ENCODE measurements at places on chromosomes 5 and 9.

- DNase-seq: no peak
Observed at GRCh38 chr5:126199467-126199866, 223.7 kb upstream of the GRAMD2B start.

GRCh38 chr5:35203403-35203802 lies 26.9 kb downstream of the PRLR start:
- no peak for DNase-seq

- no peak for DNase-seq
Observed at GRCh38 chr9:89137542-89138462, 40.8 kb downstream of the SHC3 start.

DNA sequence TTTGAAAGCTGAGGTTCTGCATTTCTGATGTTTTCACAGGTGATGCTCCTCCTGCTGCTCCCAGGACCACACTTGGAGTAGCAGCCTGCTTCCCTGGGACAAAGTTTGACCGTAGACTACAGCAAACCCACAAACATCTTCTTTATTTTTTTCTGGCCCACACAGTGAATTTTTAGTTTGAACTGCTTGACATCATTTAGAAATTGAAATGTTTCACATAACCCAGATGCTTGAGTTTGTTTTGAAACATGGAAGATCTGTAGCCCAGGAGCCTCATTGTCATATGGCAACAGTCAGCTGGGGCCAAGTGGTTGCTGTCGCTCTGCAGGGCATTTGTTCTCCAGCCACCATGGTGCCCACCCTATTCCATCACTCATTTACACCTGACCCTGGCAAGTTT lies 8.4 kb downstream of the SH3TC2 start:
- DNase-seq: no peak

GRCh38 chr9:78013934-78014333 lies 17.7 kb downstream of the GNAQ start:
- DNase-seq: no peak

GRCh38 chr5:53019320-53019719 lies 30.2 kb downstream of the ITGA2 start:
- DNase-seq: no peak

GRCh38 chr5:56327809-56328208 lies 94.7 kb upstream of the ANKRD55 start:
- no peak for DNase-seq

GRCh38 chr9:135045264-135045927 lies 42.1 kb upstream of the OLFM1 start:
- no peak for DNase-seq

DNA sequence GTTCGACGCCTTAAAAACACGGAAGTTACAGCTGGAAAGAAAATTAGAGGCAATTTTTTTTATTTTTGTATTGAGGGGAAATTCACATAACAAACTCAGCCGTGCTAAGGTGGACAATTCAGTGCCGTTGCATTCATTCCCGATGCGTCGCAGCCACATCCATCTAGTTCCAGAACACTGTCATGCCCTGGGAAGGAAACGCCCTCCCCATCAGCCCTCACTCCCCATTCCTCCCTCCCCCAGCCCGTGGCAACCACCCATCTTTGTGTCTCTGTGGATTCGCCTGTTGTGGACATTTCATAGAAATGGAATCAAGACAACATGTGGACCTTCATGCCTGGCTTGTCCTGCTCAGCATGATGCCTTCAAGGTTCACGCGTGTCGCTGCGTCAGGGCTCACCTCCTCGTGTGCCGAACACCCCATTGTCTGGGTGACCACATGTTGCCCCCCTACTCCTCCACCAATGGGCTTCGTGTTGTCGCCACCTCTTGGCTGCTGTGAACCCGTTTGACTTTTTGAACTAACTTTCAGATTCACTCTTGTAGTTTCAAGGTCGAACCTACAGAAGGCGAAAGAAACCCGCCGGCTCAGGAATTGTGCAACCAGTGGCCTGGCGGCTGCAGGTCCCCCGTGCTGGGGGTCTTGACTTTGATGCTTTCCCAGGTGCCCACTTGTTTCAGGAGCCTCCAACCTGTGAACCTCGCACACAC lies 17.4 kb upstream of the CAMSAP1 start:
- no peak for DNase-seq

DNA sequence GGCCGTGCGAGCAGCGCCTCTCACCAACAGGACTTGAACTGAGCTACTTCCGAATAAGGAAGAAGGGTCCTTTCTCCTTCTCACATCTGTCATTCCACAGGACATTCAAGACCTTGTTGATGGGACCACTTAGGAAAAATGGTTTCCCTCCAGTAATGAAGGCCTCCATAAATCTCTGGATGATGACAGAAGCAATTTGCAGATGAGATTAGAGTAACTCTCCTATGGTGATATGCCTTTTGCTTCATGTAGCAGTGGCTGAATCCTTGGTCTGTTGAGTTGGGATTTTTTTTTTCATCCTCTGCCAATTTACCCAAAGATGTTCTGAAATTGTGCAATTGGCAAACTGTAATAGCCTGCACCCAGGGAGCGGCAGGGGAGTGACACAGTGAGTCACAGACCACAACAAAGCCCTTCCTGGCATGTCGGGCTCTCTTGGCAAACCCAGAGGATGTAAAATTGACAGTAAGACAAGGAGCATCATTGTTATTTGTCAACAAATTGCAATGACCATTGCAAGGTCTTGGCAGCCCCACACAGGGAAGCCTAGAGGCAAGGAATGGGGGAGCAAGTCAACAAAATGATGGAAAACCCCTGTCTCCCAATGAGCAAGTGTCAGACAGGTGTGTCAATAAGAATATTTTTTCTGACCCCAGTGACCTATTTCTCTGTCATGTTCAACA lies 275.9 kb downstream of the ACTL7B start:
- DNase-seq: peak; percentile 72

GRCh38 chr5:53478411-53479044 lies 1.9 kb upstream of the FST start:
- DNase-seq: no peak

DNA sequence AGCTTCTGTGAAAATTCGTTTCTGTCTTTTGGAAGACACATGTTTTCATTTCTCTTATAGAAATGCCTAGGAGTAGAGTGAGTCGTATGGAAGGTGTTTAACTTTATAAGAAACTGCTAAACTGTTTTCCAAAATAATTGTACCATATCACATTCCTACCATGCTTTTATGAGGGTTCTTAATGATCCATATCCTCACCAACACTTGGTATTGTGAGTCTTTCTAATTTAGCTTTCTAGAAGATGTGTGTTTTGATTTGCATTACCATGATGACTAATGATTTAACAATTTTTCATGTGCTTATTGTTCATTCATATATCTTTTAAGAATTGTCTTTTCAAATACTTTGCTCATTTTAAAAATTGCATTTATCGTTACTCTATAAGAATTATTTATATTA lies 223.6 kb downstream of the COMMD10 start:
- DNase-seq: no peak

DNA sequence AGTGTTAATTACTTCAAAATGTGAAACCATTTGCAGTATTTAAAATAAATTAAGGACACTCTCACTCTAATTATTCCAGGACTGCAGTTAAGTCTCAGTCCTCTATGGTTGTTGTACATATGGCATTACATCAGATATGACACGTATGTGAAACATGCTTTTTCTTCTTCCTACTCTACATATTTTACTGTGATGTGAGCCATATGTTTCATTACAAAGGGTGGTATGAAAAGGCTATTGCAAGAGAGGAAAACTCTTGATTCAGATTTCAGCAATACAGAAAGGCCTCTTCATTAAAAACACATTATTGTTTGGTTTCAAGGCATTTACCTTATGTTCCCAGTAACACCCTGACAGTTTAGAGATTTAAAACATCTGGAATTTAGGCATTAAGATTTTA lies 964.5 kb upstream of the DMAC1 start:
- no peak for DNase-seq

- no peak for DNase-seq
Observed at GRCh38 chr5:63125392-63125791, 546.8 kb downstream of the LRRC70 start.

DNA sequence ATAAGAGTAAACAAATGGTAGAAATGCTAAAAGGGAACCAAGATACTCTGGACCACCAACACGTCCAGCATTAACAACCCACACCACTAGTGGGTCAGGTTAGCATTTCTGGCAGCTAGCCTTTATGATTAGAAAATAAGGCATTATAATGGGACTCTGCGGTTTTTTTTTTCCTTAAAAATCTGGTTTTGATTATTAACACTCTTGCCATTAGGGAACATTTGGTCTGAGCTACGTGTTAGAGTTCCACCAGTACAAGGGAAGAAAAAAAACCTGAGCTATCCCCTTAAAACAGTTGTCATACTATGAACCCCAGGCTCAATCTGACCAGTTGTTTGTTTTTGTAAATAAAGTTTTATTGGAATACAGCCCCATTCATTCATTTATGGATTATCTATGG lies 110.4 kb downstream of the NTRK2 start:
- no peak for DNase-seq

DNA sequence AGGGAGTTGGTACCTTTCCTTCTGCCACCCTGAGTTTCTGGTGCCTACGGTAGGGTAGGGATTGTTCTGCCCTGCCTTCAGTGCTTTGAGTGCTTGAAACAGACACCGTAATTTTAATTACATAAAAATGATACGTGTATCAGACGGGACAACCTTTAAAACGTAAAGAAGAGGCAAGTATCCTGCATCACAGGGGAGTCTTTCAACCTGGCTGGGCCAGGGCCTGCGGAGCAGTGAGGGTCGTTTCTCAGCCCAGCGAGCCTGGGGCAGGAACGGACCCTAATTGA lies 483 bp upstream of the DAB2IP start:
- DNase-seq: no peak

DNA sequence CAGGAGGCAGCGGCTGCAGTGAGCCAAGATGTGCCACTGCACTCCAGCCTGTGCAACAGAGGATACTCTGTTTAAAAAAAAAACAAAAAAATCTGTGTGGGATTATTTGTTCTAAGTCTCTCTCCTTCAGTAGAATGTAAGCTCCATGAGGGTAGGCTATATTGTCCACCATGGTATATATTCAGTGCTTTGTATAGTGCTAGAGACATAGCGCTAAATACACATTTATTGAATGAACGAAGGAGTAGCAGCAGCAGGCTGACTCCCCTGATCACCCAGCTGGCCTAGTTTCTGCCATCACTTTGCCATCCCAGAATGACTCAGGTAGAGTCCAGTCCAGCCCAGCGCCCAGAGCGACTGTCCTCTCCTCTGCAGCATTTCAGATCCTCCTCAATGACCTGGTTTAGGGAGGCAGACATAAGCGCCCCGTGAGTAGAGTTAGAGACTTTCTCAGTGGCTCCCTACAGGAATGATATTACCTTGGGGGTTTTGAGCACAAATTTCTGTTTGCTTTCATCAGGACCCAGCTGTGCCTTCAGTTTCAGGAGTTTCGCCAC lies 716 bp downstream of the HARS1 start:
- no peak for DNase-seq

DNA sequence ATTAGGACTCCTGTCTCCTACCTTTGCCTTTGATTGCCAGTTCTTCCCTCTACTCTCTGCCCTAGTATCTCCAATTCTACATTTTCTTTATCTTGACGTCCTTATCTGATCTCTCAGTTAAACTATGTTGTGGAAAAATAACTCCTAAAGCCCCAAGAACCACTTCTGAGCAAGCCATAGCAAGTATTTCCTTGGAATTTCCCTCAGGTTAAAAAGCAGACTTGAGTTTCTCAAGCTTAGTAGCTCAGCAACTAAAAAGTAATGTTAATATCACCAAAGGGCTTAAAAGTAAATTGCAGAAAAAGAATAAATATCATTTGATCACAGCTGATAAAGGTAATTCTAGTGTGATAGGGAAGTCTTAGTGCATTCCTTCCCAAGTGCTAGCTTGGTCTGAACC lies 13.2 kb upstream of the HSPB3 start:
- DNase-seq: no peak

DNA sequence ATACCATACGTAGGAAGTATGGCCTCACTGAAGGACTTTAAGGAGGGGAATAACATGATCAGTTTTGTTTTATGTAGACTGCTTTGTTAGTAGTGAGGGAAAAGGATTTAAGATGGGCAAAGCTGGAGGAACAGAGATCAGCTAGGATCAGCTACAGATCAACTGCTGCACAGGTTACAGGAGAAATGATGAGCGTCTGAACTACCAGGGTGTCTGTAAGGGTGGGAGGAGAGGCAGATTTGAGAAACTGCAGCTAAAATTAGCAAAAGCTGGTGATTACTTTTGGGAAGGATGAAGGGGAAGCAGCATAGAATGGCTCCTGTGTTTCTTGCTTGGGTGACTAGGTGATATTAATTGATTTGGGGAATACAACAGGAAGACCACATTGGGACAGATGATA lies 39.3 kb downstream of the VCP start:
- no peak for DNase-seq

DNA sequence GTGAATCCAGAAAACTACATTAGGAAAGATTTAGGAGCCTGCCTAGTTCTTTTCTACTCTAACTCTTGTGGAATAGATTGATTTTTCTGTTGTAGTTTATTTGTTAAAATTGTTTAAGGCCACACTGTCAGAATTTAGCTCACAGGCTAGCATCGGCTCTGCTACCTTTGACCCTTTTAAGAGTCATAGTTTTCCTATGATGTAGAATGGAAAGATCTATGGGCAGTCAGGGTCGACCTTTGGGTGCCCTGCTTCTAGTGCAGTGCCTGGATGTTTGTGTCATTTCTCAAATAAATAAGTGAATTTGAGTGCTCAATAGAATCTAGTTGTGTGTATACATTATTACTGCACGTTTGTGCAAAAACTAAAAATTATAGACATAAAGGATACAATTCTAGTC lies 38.7 kb downstream of the BASP1 start:
- no peak for DNase-seq

DNA sequence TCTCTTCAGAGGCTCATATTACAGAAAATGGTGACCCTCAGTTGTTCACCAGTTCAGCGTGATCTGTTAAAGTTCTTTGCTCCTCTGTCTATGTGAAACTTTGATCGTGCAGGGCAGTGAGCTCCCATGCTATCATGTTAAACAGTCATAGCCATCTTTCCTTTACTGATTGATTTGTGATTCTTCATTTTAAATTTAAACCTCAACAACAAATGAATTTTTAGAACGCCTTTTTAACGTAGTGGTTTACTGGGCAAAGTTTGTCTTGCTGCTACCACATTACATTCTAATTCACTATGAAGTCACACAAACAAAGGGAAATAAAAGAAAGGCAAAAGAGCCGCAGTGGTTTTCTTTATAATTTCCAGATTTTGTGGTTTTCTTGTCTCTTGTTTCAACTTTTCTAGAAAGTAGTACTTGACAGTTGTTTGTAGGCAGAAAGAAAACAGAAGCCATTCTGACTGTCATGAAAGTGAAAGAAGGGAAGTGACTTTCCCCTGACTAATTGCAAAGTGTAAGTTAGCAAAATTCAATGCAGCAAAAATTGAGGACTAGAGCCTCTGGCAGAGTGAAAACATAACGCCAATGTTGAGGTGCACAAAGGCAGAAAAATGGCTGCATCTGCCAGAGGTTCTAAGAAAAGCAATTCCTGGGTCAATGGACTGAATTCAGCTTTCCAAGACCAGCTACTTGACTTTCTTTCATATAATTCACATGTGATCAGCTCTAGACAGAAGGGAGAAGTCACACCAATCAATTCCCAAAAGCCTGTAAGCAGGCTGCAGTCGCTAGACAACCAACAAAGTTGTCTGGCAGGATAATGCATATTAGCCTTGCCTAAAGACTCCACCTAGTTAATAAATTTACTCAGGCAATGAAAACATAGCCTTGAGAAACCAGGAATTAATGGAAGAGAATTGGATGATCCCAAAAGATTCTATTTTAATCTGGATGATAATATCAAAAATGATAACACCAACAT lies 7.1 kb upstream of the IFNA6 start:
- DNase-seq: no peak

- DNase-seq: no peak
Observed at GRCh38 chr5:1119312-1119831, 7.5 kb upstream of the SLC12A7 start.

- no peak for DNase-seq
Observed at GRCh38 chr5:115684513-115685037, 58.7 kb upstream of the TMED7 start.

- no peak for DNase-seq
Observed at GRCh38 chr9:8842402-8843193, 1043.0 kb upstream of the DMAC1 start.
